ENCODE measurements at places on chromosomes 3 and 15.

DNA sequence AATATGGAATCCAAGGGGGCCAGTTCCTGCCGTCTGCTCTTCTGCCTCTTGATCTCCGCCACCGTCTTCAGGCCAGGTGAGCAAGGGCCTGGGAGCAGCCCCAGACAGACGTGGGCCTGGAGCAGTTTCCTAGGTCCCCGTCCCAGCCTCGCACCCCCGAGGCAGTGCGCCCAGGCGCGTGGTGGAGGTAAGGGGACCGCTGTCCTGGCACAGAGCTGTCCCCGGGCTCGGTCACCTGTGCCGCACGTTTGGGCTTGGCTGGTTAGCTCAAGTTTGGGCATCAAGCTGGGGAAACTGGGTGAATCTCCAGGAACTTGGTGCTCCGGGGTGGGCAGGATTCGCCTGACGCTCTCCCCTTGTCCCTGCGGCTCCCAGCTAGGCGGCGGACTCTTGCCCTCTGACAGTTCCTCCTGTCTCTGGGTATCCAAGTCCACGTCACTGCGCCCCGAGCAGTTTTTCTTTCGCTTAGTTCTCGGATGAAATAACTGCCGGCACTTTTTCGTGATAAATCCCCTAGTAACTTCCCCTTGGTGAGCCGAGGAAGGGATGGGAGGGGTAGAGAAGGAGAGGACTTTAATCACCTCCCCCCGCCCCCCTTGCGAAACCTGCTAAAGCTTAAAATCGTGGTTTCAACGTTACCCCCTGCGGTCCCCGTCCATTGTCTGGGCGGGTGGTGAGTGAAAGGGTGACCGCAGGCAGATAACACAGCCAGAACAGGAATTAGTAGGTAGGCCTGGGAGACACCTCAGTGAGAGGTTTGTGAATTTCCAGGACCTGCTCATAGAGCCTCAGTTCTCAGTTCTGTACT is 901 bp downstream of the ALCAM start:
- peak; percentile 70 for DNase-seq

DNA sequence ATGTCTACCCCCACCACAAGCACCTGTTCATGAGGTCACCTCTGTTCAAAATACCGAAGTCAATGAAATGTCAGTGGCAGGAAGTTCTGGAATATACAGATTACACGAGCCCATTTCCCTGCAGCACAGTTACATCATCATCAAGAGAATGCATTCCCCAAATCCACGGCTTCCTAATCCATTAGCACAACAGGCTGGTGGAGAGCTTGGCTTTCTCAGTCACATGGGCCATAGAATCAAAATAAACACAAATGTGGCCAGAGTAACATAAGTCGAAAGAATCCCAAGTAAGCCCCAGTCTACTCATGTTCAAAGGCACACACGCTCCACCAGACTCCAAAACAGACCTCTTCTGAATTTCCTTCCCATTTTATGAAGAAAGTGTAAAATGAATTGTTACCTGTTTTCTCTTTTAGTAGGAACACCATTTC is 419.3 kb downstream of the MAGI1 start:
- DNase-seq = no peak

DNA sequence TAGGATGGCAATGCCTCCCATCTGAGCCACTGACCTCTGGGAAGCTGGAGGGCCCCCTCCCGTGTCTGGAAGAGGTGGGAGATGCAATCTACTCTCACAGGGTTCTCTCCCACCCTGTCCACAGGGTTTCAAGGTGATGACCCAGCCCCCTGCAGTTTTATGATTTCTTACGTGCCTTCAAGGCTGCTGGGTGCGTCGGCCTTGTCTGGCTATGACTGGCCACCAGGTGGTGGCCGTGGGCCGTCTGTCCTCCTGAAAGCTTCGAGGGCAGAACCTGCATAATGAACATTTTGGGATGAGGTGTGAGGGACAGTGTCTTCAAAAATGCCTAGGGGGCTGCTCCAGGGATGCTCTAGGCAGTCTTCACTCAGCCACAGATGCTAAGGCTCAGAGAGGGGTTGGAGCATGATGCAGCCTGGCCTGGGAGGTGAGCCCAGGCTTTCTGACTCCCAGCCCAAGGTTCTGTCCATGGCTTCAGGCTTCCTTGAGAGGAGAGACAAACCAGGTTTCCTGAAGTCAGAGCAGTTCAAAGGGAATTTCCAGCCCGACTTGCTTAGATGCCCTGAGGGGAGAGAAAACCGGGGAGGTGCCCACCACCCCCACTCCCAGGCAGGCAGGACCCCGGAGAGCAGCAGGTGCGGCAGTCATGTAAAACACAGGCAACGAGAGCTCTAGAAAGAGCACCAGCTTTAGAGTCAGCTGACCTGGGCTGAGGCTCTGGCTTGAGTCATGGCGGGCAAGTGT is 18.7 kb downstream of the ISG20 start:
- DNase-seq = no peak

- DNase-seq = no peak
Measured at GRCh38 chr15:90316139-90316538, 35.9 kb upstream of the ZNF774 start.

DNA sequence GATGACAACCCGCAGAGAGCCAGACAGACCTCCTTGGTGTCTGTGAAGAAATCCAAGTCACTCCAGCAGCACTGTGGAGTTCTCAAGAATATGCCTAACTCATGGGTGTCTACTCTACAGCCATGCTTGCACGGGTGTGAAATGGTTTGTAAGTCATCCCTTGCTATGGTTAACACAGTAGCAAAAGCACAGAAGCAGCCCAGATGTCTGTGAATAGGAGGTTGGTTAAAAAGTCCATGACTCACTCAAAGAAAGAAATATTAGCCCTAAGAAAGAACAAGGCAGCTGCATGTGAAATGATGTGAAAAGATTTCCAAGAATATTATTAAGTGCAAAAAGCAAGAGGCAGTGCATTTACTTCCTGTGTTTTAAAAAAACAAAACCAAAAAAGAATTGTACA is 12.1 kb upstream of the LIMD1 start:
- no peak for DNase-seq

Measured in activated CD8-positive, alpha-beta T cell treated with anti-CD3 and anti-CD28 coated beads, Interleukin-2, amount 10 ng/mL, durations not matched to agents 7 days and 5 days (primary cell).